Testis (tissue), 5 donors: ENCODE measurements at places on chromosomes 3 and 15.
A peak's percentile ranks its signal among the peaks of the same experiment; 100 is the strongest.

DNA sequence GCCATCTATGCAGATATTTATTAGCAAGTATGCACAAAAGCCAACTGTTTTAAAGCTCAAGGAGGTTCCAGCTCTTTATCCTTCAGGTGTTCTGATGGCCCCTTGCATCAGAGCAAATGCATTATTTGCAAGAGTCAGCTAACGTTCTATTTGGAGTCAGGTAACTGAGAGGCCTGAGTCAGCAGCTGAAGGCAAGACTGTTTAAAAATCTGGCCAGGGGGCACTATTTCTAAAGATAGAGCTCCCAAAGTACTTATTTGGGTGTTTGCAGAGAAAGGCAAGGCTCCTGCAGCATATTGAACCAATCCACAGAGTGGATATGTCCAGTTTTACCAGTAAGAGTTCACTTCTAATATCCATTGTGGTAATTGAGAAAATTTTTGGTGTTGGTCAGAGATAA, 146.1 kb downstream of the LRTM1 start:
- no peak for DNase-seq

DNA sequence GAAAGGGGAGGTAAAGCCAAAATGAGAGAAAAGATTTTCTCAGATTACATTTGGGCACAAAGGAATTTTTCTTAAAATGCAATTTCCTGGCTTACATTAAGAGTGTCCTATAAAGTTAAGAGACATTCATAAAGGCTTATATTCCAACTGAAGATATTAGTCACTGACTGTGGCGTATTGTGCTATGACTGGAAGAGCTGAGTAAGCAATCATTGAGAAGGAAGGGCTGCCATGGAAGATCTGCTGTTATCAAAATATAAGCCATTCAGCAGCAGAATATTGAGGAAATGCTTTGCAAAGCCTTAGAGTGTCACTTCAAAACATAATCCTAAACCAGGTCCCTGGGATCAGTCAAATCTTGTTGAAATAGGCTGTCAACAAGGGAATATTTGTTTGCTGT, 593.9 kb downstream of the TUSC7 start:
- DNase-seq: no peak

- DNase-seq: no peak
These were observed 253.6 kb upstream of the PEX5L start for GRCh38 chr3:180290300-180290699.

DNA sequence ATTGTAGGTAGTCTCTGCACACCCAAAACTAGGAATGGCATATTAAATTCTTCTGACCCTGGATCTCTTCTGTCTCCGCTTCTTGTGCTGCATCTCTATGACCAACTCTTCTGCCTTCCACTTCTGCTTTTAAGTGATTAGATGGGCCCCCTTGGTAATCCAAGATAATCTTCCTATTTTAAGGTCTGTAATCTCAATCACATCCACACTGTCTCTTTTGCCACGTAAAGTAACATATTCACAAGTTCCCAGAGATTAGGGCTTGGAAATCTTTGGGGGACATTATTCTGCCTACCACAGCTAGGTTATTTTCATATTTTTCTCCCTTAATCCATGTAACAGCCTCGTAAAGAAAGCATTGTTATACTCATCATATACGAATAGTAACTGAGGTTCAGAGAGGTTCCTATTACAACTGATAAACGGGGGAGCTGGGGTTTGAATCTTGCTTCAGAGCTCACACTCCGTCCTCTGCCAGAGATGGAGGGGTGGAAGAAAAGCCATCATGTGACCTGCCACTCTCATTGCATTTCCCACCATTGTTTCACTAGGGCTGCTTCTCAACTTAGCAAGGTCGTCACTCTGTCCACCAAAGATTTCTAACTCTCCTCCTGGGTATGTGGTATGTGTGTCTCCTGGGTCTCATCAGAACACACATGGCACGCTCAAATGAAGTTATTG, 6.6 kb upstream of the CD47 start:
- no peak for DNase-seq

GRCh38 chr3:66598168-66598567, 97.3 kb upstream of the LRIG1 start:
- DNase-seq: no peak

- DNase-seq: no peak
These were observed 9.5 kb downstream of the HMG20A start for GRCh38 chr15:77430213-77430612.

GRCh38 chr3:155618543-155618942, 126.3 kb downstream of the PLCH1 start:
- no peak for DNase-seq

- no peak for DNase-seq
These were observed 314.4 kb downstream of the SHQ1 start for GRCh38 chr3:72533591-72534473.

DNA sequence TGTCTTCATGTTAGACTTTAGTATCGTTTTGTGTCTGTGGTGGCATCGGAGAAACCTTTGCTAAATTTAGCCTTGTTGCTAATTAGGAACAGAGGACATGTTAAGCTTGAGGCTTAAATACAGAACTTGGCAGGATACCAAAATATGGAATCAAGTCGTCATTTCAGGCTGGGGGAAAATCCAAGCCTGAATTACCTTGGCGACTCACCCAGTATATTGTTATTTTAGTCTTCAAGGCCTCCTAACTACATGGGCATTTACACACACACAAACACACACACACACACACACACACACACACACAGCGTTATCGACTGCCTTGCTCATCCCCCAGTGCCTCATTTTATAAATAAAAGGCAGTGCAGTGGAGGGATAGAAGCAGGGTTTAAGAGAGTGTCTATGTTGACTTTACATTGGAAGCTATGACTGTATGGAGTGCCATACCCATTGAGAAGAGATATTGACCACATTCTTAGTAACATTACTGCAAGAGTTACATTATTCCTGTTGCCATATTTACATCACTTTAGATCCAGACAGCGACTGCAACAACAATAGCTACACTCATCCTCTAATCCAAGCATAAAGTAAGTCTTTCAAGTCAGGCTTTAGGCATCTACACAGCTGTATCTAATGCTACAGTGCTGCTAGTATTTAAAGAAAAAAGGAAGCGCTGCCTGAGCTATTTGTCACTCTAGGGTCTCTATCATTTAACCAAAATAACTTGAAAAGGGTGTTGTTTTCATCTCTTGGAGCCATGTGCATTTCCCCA, 210.8 kb upstream of the SEMA6D start:
- no peak for DNase-seq

DNA sequence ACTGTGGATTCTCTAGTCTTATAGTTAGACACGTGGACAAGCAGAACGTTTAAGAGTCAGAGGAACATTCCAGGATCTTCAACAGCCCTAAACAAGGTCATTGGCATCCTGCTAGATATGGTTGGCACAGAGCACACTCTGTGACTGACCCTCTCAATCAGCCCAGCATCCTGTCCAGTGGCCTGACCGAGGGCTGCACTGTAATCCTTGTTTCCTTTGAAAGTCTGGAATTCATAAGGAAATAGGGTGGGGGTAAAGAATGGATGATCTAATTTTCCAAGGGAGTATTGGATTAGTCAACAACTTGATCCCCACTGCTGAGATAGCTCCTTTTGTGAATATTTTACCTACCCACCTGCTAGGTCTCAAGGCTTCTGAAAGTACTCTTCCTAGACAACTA, 94.5 kb upstream of the DLG1 start:
- no peak for DNase-seq

DNA sequence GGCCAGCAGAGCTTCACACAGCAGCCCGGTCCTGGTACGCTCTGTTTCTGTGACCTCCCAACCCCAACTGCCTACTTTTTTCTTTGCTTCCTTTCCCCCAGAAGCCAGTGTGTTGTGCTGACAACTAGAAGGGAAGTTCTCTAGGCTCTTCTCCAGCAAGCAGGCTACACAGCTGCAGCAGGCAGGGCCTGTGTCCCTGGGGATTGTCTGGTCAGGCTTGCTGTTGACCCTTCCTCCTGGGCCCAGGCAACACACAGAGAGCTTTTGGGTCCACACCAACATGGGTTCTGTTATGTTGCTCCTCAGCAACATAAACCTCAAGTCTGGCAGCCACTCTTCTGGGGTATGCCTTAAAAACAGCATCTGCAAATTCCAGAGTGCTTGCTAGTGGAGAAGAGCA, 36.2 kb upstream of the TSPAN3 start:
- peak; percentile 57 for DNase-seq

DNA sequence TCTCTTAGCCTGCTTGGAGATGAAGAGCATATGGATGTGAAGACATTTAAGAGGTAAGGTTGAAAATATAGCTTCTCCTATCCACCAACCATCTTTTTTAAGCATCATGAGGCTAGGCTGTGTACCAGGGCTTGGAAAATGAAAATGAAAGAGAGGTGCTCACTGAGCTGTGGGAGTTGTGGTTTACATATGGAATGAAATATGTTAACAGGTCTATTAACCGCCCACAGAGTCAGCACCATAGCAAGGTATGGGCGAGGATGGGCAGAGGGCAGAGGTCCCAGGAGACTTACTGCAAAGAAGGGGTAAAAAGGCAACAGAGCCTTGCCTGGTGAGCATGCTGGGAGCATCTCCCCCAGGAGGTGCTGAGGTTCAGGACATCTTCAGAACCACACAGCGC, 273.1 kb downstream of the GABRG3 start:
- no peak for DNase-seq

DNA sequence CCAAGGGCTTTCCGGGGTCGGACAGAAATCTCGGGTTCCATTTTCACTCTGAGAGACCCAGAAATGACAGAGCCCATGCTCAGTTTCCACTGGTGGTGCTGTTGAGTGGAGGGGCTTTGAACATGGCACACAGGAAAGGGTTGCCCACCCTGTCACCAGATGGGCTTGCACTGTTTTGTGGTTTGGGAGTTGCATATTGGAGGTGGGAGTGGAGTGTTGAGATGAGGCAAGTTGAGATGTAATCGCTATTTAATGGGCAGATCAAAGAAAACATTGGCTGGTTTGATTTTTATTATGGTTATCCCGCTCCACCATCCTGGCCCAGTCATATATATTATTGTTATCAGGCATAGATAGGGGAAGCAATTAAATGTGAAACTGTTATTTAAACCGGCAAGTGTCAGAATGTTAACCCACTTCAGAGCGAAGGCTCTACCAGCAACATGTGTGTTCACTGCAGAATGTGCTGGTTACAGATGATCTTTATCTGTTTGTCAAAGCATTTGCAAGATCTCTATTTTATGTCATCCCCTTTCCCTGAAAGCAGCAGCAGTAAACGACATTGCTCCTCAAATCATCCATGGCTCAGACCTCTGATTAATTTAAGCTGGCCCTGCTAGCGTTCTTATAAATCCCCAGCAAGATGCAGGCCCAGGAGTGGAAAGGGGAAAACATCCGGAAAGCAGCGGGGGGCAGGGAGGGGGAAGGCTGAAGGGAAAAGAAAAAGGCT, 58.3 kb upstream of the TSEN2 start:
- DNase-seq: no peak

GRCh38 chr3:194130807-194131589, 5.0 kb upstream of the HES1 start:
- no peak for DNase-seq

DNA sequence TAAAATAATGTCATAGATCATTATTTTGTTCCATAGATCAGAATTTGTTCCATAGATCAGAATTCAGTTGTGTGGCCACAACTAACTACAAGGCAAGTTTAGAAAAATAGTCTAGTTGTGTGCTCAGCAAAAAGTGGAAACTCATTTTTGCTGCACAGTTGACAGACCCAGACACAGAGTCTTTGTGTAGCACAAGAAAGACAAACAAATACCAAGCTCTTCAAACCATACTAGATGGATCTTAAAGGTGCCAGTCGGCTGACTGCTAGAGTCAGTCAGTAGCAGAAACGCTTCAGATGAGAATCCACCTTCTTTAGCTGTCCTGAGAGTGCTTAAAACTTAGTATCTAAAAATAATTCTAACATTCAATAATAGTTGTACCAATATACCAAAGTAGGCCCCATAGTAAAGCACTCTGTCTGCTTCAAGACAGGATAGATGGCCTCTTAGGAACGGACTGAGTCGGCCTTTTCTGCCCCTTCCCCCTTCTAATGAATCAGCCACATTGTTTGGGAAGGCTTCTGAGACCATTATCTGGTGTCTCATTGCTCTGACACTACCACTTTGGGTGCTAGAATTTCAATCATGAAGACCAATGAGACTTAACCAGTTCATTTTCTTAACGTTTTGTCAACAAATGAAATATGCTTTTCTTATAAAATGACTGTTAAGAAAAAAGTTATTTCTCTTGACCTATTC, 27.7 kb upstream of the SLC4A7 start:
- DNase-seq: no peak

- DNase-seq: no peak
These were observed 11.0 kb downstream of the NDUFB5 start for GRCh38 chr3:179615458-179616173.

DNA sequence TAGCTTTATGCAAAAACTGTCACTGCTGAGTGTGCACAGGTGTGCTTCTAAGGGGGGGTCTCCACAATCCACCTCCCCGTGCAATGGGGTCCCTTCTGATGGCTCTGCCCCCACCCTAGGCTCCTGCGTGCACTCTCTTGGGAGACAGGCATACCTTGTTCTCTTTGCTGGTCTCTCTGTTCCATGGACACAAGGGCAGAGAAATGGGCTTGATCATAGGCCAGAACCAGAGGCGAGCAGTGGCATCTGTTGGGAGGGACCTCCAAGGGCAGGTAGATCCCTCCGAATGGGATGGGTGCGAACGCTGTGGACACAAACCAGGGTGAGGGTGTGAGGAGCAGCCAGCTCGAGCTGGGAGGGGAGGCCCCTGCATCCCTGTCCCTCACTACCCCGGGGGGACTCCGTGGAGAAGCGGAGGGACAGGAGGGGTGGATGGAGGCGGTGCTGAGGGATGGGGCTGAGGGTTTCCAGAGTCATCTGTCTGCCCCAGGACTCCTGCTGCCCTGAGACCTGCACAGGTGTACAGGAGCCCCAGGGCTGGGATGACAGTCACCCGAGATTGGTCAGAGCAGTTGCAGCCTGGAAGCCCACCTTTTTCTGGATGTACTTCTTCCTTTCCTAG, 175.0 kb downstream of the KLF13 start:
- peak; percentile 10 for DNase-seq

DNA sequence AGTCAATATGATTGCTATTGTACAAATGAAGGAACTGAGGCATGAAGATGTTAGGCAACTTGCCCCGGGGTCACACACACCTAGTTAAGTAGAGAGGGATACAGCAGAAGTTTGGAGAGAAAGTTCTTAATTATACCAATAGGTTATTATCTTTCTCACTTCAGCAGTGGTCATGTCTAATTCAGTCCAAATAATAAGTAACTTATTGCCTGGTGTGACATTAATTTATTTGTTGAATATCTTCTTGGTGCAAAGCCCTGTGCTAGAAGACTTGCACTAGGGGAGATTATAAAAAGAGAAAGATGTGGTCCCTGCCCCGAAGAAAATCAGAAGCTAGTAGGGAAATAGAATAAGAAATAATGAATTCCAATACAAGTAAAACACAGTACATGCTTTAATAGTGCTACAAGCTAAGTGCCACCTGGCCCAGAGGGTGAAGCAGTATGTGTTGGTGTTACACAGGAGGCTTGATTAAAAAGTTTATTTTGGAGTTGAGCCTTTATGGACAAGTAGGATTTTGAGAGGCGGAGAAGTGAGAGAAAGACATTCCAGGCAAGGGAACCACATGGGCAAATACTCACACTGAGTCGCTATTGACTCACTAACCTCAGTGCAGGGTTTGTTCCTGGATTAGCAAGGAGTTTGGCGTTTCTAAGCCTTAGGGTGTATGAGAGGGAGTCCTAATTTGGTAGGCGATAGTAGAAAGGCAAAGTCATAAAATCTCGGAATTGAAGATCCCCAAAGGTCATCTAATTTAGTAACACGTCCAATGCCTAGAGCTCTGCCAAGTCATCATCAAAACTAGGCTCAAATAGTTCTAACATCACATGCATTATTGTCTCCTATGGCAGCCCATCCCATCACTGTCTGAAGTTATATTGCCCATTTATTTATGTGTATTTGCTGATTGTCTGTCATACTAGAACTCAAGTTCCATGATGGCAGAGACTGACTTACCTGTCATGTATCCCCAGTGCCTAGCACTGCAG, 19.2 kb upstream of the GSK3B start:
- no peak for DNase-seq
